MCF 10A (cell line): ENCODE measurements at places on chromosomes 3 and 15. TPM values are rescaled to one million over a fixed set of nuclear protein-coding genes. Genes with fewer than 3 reads are reported as not detected.

DNA sequence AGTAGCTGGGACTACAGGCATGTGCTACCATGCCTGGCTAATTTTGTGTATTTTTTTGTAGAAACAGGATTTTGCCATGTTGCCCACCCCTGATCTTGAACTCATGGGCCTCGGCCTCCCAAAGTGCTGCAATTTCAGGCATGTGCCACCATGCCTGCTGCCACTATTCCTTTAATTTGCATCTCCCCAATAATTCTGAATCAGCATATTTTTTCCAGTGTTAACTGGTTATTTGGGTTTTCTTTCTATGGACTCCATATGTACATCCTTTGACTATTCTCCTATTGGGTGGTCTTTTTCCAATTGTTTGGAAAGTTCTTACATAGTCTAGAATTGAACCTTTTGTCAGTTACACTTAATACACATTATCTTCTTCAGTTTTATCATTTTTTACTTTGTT, 28.1 kb downstream of the HLTF start:
- no peak for DNase-seq

DNA sequence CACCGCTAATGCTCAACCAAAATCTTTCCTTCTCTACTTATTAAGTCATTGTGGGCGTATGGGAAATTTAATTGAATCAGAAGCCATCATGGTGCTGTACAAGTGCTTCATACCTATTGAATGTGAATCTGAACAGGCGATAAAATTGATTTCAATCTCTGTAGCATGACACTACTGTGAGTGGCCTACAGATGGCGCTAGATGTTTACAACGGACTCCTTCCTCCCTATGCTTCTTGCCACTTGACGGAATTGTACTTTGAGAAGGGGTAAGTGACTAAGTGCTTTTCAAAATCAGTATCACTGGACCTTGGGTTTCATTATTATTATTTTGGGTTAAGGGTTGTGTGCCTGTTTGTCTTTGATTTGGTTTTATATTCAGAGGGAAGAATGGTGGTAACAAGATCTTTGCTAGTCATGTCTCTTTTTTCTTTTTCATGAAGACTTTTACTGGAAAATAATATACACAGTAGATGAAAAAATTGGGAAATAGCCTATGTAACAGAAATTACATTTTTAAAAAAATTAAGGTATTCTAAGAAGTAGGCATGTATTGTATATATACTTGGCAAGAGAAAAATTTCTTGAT, 35.4 kb downstream of the ACP3 start:
- DNase-seq = peak; percentile 81

GRCh38 chr3:62667714-62668113, 207.5 kb downstream of the CADPS start:
- DNase-seq = peak; percentile 36

Gene IGSF10
- not detected in 2 replicates for total RNA-seq

Gene LMCD1
- total RNA-seq = 0.63 and 0.83 TPM in 2 replicates

- DNase-seq = peak; percentile 62
Measured at GRCh38 chr15:77944002-77944867, 133.3 kb downstream of the TBC1D2B start.

- DNase-seq = no peak
Measured at GRCh38 chr3:9800529-9800928, 7.6 kb downstream of the ARPC4 start.

DNA sequence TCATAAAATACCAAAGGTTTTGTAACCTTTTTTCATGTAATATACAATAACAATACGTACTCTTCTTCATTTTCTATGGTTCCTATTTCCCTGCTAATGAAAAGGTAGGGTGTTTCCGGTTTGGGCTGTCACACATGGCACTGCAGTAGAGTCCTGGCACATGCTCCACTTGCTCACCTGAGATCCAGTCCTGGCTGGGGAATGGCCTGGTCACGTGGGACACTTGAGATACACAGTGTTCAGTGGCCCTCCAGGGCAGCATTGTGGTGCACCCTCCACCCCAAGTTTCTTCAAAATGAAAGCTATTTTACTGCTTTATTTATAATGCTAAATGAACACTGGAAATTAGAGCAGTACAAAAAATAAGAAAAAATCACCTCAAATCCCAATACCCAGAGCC, 23.2 kb downstream of the MRPS25 start:
- DNase-seq = no peak

DNA sequence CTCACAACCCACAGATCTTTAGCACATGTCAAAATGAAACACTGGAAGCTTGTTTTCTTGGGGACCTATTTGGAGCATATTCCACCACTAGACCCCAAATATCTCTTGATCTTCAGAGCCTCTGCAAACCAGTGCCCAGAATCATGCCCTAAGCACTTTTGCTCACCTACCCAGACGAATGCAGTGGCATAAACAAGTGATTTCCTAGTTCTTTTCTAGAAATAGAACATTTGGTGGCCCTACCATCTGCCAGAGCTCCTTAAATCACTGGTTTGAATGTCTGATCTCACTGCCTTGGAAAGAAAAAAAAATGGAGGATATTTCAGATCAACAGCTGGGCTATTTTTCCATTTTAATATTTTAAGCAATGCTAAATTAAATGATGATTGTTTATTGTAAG, 5.3 kb downstream of the ZIC4 start:
- no peak for DNase-seq

Gene DLL4
- 0.10 TPM in 1 of 2 replicates, not detected in the other for total RNA-seq

Gene FRMD5
- total RNA-seq = 0.71 and 0.98 TPM in 2 replicates

Gene TRH
- not detected in 2 replicates for total RNA-seq

Gene KBTBD8
- total RNA-seq = 1.7 and 4.3 TPM in 2 replicates

GRCh38 chr3:170423001-170423615, 4.4 kb downstream of the CLDN11 start:
- no peak for DNase-seq

Gene MYH15
- 0.19 and 0.25 TPM in 2 replicates for total RNA-seq

Gene RBMS3
- 65.5 and 74.2 TPM in 2 replicates for total RNA-seq

- DNase-seq = no peak
Measured at GRCh38 chr3:171883893-171884279, 40.7 kb downstream of the TMEM212 start.

GRCh38 chr3:99468918-99469317, 169.5 kb upstream of the COL8A1 start:
- no peak for DNase-seq

Gene ADAMTSL3
- total RNA-seq = 1.2 TPM in 2 replicates

- DNase-seq = no peak
Measured at GRCh38 chr3:152195206-152195605, 73.5 kb upstream of the MBNL1 start.

DNA sequence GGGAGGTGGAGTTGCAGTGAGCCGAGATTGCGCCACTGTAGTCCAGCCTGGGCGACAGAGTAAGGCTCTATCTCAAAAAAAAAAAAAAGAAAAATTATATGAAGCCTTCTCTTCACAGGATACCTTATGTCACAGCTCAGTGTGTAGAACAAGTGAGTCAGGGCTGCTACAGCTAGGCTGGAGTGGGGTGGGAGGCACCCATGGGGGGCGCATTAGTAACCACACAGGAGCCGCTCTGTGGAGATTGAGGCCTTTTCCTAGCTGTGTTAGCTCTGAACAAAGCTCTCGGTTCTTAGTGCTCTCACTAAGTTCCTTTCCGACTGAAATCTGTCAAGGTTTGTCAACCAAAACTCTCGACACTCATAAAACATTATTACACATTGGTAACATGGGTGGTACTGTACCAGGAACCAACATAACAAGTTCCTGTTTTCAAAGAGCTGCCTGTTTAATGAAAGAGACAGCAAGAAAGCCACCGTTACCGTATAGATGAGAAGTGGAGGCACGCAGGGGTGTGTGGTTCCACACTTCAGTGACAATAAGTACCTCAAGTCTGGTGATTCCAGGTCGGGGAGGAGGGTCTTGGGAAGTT, 4.5 kb downstream of the LRRC31 start:
- DNase-seq = no peak

GRCh38 chr15:64813075-64813474, 12.4 kb downstream of the PIF1 start:
- DNase-seq = peak; percentile 49

- DNase-seq = no peak
Measured at GRCh38 chr15:29677871-29678461, 144.3 kb downstream of the TJP1 start.

DNA sequence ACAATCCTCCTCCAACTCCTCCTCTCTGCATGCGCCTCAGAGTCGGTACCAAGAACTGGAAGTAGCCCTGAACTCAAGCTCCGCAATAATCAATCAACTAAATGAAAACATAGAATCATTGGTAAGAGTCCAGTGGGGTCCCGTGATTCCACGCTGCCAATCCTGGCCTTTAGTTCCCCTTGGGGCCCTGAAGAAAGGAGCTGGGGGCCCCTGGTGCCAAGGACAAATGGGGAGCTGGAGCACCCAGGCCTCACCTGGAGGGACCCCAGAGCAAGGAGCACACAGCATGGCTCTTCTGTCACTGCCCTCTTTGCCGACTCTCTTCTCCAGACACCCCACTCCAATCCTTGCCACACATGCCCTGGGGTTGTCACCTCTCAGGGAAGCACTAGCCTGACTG, 80.3 kb downstream of the ADAMTS7 start:
- no peak for DNase-seq

Gene C3orf20
- total RNA-seq = 0.15 TPM in 1 of 2 replicates, not detected in the other

Gene MYLK
- total RNA-seq = 1.3 and 2.3 TPM in 2 replicates

DNA sequence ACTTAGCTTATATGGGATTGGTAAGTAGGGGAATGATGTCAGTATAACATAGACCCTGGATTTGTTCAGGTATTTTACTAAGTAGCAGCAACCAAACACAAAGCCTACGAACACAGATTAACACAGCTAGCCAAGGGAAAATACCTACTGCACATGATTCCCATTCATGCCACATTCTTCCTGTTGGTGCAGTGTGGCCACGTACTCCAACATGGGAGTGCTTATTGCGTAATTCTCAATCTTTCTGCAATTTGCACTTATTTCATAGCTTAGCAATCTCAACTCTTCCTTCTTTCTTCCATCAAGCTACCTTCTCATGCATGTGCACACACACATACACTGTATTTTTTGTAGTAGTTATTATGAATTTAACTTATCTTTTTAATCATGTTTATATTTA, 186.8 kb downstream of the IL5RA start:
- DNase-seq = peak; percentile 35

- DNase-seq = no peak
Measured at GRCh38 chr15:63545520-63545919, 41.1 kb downstream of the USP3 start.

GRCh38 chr3:100401674-100402041, 319 bp downstream of the LNP1 start:
- no peak for DNase-seq

DNA sequence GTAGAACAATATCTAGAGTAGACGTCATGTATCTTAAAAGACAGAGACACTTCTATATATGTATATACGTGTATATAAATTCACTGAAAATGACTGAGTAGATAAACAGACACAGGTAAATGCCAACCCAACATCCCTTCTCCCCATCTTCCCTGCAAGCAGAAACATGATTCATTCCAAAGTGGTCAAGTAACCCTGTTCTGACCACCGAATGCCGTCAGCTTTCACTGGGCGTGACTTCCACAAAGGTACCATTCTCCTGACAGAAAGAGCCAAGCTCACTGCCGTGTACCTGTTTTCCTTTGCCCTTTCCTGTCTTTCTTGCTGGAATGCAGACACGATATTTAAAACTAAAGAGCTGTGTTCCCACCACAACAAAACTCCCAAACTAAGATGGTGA, 76.7 kb downstream of the TAFA4 start:
- DNase-seq = no peak

GRCh38 chr15:76433798-76434400, 97.3 kb downstream of the ISL2 start:
- DNase-seq = no peak

GRCh38 chr15:68990992-68991500, 23.4 kb upstream of the NOX5 start:
- no peak for DNase-seq

DNA sequence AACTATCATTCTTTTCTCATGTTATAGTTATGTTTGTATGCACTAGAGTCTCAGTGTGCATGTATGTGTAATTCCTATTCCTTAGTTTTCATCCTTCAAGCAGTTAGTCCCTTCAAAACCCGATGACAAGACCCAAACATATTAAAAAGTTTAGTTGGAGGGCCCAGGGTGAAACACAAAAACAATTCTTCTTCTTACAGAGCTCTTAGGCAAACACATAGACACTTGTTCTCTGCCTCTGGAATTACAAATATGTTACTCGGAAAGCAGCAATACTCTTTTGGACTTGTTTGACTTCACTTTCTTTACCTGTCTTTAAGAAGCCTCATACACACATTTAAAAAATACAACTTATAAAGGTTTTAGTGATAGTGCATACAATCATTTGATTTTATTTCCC, 763 bp upstream of the CNTN6 start:
- DNase-seq = no peak

- DNase-seq = no peak
Measured at GRCh38 chr15:82298520-82298919, 35.9 kb downstream of the SAXO2 start.

DNA sequence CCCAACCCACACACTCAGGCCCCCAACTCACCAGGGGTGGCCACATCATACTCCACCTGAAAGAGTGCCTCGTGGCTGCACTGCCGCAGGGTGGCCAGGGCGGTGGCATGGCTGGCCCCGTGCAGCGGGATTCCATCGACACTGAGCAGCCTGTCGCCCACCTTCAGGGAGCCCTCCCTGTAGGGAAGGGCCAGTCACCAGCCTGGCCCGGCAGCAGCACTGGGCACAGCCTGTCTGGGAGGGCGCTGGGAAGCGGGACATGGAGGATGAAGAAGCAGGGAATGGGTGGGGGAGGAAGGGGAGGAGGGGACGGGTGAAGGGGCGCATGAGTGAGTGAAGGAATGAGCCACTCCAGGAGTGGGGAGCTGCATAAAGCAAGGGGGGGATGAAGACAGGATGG, 18.5 kb downstream of the GRIP2 start:
- DNase-seq = no peak

Gene TTC23
- total RNA-seq = 15.1 and 15.6 TPM in 2 replicates

GRCh38 chr3:34268032-34268709, 469.7 kb downstream of the PDCD6IP start:
- DNase-seq = peak; percentile 4

Gene ACP3
- not detected in 2 replicates for total RNA-seq

- no peak for DNase-seq
Measured at GRCh38 chr3:50657816-50658215, 16.9 kb upstream of the DOCK3 start.

GRCh38 chr3:111541911-111542483, at the start of gene CD96:
CD96 (plus strand) TSS chr3:111542197; CDS start chr3:111542249, 52 bp downstream.
- no peak for DNase-seq

GRCh38 chr3:78201091-78201490, 1161.2 kb downstream of the ROBO2 start:
- DNase-seq = peak; percentile 2

Gene SLC35A5
- total RNA-seq = 23.3 and 26.7 TPM in 2 replicates
